ENCODE measurements at places on chromosomes 5 and 9.
A peak's percentile ranks its signal among the peaks of the same experiment; 100 is the strongest.

- peak; percentile 61 for DNase-seq
These were observed 98.6 kb downstream of the YTHDC2 start for GRCh38 chr5:113612060-113612496.

GRCh38 chr9:76943054-76943453, 37.1 kb upstream of the PRUNE2 start:
- DNase-seq: no peak

- no peak for DNase-seq
These were observed 92.6 kb downstream of the OSMR start for GRCh38 chr5:38938424-38938823.

- DNase-seq: no peak
These were observed at the start of gene GLDC for GRCh38 chr9:6645355-6646292. Gene GLDC (minus strand): TSS chr9:6645729. CDS start chr9:6645499, 230 bp downstream.

DNA sequence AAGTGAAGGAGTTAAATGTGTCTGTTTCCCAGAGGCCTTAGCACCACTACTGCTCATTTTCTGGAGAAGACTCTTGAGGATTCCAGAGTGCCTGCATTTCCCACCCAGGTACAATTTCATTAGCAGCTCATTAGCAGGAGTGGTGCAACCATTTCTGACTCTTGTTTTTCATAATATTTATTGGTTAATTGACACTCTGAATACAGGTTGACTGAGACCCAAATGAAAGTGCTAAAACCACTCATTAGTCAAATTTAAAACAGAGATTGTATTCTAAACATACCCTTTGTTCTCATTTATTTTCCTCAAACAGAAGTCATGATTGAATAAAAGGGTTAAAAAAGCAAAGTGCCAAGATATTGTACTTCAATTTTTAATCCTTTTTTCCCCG, 134.5 kb downstream of the SIL1 start:
- DNase-seq: no peak

GRCh38 chr5:1709171-1709803, 90.3 kb downstream of the MRPL36 start:
- DNase-seq: no peak

DNA sequence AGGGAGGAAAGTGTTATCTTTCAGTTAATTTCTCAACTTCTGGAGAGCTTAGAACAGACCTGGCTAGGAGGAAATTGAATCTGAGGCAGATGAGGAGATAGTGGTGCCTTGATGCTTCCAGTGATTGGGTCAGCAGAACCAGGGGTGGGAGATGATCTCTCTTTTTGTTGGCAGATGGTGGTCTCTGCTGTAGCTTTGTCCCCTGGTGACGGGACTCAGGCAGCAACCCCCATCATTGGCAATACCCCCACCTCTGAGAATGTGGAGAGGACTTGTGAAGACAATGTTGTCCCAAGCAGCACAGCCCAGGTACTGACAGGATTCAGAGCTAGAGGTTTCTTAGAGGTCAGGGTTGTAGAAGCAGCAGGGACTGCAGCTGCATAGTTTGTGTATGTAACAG, 3.7 kb upstream of the PDCD6 start:
- no peak for DNase-seq

- no peak for DNase-seq
These were observed 553.7 kb downstream of the EBF1 start for GRCh38 chr5:158545949-158546530.

- DNase-seq: no peak
These were observed 7.5 kb downstream of the SURF4 start for GRCh38 chr9:133368249-133368881.

DNA sequence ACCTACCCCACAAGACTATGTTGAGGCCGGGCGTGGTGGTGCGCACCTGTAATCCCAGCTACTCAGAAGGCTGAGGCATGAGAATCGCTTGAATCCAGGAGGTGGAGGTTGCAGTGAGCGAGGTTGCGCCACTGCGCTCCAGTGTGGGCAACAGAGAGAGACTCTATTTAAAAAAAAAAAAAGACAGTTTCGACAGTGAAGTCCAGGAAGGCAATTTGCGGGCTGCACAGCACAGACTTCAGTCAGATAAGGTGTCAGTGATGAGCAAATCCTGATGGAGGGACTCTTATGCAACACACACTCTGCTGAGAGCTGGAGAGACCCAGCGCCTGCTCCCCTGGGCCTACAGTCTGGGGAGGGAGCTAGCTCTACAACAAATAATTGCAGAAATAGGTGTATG, 14.2 kb downstream of the CCNJL start:
- no peak for DNase-seq

DNA sequence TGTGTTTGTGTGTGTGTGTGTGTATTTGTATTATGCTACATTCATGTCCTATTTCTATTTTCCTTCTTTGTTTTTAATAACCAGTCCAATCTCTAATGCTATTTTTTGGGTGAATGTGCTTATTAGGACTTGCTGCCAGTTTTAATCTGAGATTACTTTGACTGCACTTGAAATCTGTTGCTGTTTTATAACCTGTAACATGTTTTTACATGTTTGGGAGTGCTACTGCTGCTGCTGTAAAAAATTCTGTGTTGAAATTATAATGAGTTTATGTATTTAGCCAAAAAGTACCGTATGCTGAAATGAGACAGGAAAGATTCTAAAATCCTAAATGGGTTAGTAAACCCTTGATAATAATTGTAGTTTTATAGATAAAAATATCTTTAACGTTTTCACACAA, 104.7 kb upstream of the SSBP2 start:
- no peak for DNase-seq

Data from suppressor macrophage treated with lipopolysaccharide for 4 hours (primary cell).